ENCODE measurements at places on chromosomes 13 and 19.

GRCh38 chr19:47542030-47542475 is 27.2 kb upstream of the NAPA start:
- DNase-seq = no peak

DNA sequence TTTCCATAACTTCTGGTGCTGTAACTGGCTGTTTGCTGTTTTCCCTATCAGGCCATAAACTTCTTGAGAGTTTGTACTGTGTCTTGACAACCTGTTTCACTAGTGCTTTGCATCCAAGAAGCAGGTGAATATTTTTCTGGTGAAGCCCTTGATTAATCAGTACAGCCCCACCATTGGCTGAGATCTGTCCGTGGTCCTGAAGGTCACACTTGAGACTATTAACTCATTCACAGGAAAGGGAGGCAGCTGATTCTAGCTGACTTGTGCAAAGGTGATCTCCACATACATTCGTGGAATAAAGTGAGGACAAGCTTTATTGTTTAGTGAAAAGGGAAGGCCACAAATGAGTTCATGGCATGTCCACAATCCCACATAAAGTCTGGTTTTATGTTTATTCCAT is 61.4 kb upstream of the ZNF835 start:
- DNase-seq = peak; percentile 61

GRCh38 chr13:110258876-110259631 is 47.9 kb downstream of the COL4A1 start:
- no peak for DNase-seq

DNA sequence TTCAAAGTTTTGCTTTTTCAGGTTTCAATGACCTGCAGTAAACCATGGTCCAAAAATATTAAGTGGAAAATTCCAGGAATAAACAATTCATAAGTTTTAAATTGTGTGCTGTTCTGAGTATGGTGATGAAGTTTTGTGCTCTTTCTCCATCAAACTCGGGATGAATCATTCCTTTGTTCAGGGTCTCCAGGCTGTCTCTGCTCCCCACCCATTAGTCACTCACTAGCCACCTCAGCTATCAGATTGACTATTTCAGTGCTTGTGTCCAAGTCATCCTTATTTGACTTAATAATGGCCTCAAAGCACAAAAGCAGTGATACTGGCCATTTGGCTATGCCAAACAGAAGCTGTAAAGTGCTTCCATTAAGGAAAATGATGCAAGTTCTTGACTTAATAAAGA is 1140.4 kb downstream of the EFNB2 start:
- no peak for DNase-seq

- no peak for DNase-seq
Observed at GRCh38 chr19:16522559-16523377, 19.5 kb downstream of the CHERP start.

GRCh38 chr13:27374126-27374613 is 50.2 kb upstream of the GTF3A start:
- DNase-seq = no peak

GRCh38 chr19:6271721-6272410 is 7.9 kb downstream of the MLLT1 start:
- no peak for DNase-seq

- DNase-seq = no peak
Observed at GRCh38 chr13:21413013-21413412, 46.1 kb downstream of the ZDHHC20 start.

GRCh38 chr19:1396768-1397679 is 4.3 kb downstream of the GAMT start:
- no peak for DNase-seq

DNA sequence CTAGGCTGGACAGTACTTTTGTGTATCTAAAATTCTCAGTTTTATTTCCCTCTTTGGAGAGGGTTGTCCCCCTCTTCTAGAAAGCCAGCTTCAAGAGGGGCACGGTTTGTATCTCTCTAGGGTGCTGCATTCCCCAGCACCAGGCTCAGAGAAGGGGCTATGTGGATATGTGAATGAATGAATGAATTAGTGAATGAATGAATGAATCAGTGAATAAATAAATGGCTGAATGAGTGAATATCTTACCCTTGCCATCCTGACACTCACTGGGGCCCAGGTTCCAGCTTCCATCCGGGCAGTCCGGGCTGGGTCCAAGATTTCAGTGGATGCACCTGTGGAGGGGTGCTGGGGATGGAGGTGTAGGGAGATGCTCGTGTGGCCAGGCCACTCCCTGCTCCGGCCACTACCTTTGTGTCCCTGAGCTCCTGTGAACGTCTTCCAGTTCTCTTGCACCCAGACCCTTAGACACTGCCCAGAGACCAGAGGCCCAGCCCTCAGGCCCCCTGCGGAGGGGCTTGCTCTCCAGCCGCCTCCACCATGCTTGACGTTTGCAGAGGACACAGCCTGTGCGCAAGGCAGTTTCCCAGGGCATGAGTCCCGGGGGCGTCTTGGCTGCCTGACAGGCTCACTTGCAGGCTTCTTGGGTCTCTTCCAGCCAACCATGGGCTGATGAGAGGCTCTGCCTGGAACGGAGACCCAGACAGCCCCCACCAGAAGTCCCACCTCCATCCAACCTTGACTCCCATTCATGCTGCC is 2.8 kb upstream of the KCNN1 start:
- DNase-seq = no peak

- DNase-seq = no peak
Observed at GRCh38 chr19:590750-591098, 1.0 kb downstream of the HCN2 start.

GRCh38 chr13:43374621-43375020 is 351.2 kb downstream of the DNAJC15 start:
- no peak for DNase-seq

DNA sequence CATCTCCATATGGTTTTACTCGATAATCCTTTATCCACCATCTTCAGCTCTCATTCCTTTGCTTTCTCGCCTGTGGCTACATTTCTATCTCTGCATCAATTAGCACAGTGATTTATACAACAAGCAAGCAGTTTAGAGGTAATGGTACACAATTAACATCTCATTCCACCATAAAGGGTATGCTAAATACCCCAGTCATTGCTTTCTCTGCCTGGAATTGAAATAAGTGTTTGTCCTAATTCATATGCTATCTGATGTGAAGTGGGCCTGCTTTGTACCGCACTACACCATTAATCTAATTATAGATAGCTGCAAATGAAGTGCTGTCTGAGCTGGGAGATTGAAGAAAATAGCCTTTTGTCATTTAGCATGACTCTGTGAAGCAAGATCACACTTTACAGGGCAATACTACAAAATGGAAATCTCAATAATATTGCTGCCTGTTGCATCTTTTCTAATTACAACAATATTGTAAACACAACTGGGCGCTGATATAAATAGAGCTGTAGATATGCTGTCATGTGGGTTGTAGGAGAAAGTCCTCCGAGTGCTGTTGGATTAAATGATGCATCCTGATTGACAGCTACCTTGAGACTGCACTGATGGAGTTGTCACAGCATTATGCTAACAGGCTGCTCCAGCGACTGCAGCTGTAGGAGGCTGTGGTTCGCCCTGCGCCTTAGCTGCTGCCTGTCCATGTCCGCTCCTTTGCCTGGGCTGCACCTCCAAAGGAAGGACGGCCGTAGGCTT is 78.2 kb downstream of the GGACT start:
- DNase-seq = no peak

- DNase-seq = no peak
Observed at GRCh38 chr19:48695743-48696352, at the start of gene FUT2. TSS of gene FUT2 (plus strand) at chr19:48695971. CDS start at chr19:48702957, 6,986 bp downstream.

- no peak for DNase-seq
Observed at GRCh38 chr19:16184665-16185122, 516 bp upstream of the FAM32A start.

DNA sequence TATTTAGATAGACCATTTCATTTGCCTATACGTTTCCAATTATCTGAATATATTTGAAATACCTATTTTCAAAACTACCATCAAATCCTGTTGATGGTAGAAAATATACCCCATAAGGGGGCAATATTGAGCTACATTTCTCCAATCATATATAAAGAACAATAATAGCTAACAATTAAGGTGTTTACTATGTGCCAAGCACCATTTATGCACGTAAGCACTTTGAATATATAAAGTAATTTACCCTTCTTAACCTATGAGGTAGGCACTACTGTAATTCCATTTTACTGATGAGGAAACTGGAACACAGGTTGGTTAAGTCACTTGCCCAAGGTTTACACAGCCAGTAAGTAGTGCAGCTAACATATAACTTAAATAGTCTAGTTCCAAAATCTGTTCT is 79.2 kb downstream of the UBL3 start:
- DNase-seq = no peak

DNA sequence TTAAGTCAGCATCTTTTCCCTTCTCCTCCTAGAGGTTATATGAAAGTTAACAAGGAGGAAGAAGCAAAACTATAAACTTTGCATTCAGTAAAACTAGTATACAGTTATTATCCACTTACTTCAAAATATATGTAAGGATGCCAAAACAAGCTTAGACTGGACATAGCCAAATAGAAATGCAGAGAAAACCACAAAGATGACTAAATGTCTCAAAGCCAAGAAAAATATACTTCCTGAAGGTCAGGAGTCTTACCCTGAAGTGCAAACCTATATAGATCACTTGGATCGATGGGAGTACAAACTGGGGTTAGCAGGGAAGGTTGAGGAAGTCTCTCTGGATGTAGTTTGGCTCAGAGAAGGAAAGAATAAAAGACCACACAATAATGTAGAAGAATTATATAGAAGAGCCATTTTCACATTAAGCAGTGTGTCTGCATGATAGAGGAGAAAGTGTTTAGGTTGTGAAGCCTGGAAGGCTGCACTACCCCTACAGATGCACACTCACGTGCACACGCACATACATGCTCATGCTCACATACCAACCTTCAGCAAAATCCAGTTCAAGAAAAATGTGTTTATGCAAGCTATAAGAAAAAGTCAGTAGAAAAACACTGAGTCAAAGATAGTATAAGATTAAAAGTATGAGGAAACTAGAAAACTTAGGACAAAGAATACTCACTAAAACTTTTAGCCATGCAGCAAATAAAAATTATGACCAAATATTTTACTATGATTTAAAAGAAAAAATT is 112.1 kb upstream of the RXFP2 start:
- no peak for DNase-seq

DNA sequence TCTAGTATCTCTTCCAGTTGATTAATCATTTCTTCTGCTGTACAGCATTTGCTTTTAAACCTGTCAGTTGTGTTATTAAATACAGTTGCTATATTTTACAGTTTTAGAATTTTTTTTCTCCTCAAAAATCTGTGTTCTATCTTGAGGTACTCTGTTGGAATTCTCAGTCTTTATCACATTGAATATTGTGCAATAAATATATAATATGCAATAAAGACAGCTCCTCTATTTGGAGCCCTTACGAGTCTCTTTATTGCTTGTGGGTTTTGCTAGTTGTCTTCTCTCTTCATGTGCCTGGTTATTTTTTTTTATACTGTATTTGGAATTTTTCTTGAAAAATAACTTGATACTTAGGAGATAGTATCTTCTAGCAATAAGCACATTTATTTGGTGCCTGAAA is 51.7 kb downstream of the CDK8 start:
- no peak for DNase-seq

GRCh38 chr13:22201375-22201925 is 530.6 kb downstream of the FGF9 start:
- no peak for DNase-seq

DNA sequence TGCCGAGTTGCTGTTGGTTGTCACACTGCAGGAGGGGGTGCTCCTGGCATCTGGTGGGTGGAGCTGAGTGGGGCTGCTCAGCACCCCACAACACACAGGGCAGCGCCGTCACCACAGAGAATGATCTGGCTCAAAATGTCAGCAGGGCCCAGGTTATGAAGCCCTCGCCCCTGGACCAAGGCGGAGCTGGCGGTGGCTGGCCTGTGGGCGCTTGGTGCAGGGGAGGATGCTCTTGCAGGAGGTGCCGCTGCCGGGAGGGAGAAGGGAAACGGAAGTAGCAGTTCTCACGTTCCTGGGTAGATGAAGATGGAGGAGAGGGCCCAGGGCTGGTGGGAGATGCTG is 14.2 kb upstream of the LENG8 start:
- DNase-seq = no peak

- no peak for DNase-seq
Observed at GRCh38 chr13:62850331-62850730, 1434.7 kb upstream of the PCDH20 start.

DNA sequence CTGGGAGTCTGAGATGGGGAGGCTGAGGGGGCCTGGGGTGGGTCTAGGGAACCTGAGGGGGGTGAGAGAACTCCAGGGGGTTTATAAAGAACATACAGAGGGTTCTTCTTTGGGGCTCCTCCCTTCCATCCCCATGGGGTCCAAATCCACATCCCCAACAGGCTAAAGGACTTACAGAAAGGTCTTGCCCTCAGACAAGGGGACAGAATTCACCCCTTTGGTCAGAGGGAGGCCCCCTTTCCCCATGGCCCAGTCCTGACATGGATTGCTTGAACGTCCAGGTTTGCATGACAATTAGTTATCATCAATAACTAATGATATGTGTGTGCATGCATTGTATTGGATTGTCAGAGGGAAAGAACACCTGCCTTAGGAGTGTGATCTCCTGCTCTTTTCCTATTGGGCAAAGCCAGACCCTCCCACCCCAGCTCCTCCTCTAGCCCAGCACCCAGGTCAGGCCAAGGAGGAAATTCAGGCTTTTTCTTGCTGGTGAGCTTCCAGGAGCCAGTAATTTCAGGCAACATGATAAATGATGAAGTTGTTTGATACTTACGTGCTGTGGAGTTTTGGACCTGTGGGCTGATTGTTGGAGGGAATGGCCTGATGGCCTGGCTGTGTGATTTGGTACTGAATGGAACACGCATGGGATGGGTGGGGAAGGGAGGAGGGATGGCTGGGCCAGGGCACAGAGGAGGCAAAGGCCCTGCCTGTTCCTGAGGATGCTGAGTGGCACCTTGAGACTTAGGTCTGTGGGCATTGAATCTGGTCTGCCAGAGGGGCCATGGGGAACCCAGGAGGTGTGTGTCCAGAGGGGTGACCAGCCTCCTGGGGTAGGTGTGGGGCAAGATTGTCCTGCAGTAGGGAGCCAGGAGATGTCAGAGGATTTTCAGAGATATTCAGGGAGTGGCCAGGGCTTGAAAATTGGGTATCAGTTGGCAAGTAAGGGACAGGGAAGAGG is 1.1 kb downstream of the KLHL26 start:
- DNase-seq = peak; percentile 21

DNA sequence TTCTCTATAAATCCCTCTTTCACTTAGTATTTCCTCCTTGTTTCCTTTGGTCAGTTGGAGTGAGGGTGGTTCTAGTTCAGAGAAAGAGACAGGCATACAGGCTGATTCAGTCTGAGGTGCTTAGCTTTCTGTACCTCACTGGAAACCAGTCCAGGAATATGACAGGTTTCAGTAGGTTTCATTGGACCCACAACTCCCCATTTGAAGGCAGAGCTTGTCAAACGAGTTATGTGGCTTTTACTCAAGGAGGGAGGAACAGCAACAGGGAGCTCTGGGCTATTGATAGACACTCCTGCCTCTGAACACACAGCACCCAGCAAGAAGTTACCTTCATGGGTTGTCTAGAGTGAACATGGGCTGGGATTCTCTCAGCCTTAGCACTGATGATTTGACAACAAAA is 14.5 kb downstream of the ACTN4 start:
- no peak for DNase-seq

DNA sequence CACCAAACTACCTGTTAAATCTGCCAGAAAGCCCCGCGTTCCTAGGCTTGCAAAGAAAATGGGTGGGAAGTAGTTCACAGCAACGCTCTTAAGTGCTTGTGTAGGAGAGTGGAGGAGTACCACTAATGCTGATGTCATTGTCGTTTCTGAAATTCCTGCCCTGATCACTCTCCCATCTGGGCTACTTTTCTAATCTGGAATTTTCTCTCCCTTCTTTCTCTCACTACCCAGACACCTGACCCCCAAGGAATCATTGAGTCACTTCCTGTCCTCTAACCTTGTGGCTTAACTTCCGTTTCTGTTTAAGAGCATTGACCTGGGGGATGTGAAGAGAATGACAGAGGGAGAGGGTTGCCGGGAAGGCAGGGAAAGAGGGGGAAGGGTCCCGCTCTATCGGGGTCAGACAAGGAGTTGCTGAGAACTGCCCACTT is 98.7 kb downstream of the STARD13 start:
- no peak for DNase-seq

Measured in DND-41 (cell line).